ENCODE measurements at places on chromosomes 12 and 14.

- DNase-seq: no peak
Observed at GRCh38 chr14:89628521-89628920, 211.5 kb upstream of the FOXN3 start.

DNA sequence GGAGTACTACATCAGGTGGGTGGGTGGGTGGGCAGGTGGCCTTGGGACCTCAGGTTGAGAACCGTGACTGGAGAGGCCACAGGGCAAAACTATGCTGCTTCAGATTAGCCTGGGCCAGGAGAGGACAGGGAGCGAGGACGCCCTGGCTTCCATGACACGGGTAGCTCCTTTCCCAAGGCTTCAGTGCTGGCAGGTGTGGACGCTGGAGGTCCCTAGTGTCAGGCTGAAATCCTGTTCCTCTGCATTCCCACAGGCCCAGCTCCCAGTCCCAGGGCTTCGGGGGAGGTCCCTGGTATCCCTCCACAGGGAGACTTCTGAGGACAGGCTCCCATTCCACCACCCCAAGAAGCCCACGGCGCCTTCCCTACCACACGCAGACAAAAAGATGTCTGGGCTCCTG lies 31.6 kb downstream of the CCDC92 start:
- DNase-seq: no peak

- no peak for DNase-seq
Observed at GRCh38 chr12:59168647-59169046, 248.3 kb upstream of the LRIG3 start.

GRCh38 chr12:102441077-102441596 lies 39.2 kb downstream of the IGF1 start:
- DNase-seq: no peak

DNA sequence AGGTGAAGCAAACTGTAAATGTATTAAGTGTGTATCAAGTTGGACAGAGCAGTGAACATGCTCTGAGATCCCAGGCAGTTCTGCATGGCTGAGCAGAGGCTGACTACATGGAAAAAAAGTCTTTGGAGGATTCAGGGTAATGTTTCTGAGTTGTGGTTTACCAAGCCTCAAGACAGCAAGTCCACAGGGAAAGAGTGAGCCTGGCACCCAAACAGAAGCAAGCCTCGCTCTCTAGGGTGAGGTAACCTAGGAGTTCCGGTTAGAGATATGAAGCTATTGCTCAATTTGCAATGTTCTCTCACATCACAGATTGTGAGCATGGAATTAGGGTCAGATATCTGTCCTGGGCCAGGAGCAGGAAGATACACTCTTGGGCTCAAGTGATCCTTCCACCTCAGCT lies 158.6 kb downstream of the MON2 start:
- no peak for DNase-seq
